ENCODE measurements at places on chromosomes 3 and 15.

DNA sequence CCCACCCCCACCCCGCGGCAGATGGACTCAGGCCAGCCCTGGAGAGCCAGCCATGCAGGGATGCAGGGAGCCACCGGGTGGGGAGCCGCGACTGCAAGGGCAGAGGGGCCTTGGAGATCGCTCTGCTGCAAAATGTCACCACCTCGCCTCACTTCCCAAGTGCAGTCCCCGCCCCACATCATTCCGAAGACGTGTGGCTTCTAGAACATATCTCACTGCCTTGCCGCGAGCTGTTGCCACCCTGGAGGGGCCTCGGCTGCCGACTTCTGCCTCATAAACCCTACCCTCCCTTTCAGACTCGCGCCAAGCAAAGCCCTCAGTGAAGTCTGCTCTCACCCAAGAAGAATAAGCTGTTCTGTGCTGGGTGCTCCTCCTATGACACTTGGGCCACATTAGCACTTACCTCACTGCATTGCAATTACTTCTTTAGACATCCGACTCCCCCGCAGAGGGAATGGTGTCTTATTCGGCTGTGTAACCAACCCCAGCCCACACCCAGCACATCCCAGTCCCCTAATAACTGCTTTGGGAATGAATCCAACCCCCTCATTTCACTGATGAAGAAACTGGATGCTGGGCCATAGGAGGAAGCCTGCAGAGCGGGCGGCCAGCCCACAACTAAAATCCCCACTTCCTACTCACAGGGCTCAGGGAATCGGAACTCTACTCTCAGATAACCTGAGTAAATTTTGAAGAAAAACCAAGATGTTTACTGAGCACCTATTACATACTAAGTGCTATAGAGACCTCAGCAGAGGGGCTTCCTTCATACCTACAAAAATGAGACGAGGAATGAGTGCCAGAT, 8.6 kb downstream of the TLE3 start:
- DNase-seq, result no peak

GRCh38 chr15:95626501-95627361, 703.8 kb upstream of the NR2F2 start:
- DNase-seq, result no peak

DNA sequence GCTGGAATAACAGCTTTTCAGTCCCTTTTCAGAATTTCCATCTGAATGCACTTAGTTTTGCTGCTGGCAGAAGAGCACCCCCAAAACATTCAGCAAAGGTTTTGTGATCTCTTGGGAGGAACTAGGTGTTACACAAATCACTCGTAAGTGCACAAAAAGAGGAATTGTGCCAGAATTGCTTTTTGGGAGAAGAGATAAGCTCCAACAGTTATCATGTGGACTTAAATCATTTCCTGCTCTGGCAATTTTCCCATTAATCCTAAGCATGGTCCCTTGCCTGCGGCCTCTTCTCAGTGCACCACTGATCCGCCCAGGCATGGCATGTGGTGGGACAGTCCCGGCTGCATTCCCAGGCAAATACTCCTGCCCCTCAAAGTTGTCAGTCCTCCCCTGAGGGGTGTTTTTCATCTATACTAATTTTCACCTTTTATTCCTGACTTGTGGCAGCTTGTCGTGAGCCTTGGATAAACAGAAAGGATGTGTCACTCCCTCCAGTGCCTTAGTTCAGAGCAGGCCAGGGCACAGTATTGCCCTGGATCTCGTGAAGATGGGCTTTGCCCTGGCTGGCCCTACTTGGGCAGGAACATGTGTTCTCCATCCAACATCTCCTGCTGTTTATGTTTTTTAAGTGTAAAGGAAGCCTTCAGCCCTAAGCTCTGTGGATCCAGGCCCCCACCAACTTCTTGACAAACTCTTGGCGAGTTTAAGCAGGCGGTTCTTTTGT, 44.6 kb upstream of the VILL start:
- peak; percentile 88 for DNase-seq

GRCh38 chr3:129020691-129021090, 19.6 kb downstream of the EFCC1 start:
- DNase-seq, result no peak

DNA sequence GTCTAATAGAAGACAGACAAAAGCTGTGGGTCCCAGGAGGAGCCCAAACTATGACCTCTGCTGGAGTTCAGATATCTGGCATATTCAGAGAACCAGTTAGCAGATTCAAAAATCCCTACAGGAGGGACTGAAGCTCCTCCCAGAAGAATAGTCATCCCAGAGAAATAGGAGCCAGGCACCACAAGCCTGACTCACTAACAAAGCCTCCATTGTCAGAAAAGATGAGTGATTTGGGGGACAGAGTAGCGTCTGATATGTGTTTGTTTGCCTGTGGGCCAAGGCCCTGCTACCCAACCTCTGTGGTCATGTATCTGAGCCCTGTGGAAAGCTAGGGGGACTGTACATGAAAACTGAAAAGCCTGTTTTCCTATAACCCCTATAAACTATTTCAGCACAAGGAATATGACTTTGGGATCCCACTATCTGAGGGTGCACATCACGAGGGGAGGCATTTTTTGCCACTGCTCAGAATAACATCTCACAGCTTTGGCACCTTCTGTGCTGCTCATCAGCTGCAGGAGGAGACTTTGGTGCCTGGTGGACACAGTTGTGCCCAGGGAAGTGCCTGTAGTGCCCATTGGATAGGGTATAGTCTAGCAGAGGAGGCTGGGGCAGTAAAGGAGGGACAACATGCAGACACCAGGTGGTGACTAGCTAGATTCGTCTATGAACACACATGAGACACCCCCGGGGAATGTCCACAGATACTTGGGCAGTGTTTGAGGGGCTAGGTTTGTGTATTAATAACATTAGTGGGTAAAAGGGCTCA, 9.7 kb upstream of the LARP6 start:
- peak; percentile 70 for DNase-seq

- DNase-seq, result no peak
These were observed 296.9 kb upstream of the CHRNA7 start for GRCh38 chr15:31733424-31733823.

DNA sequence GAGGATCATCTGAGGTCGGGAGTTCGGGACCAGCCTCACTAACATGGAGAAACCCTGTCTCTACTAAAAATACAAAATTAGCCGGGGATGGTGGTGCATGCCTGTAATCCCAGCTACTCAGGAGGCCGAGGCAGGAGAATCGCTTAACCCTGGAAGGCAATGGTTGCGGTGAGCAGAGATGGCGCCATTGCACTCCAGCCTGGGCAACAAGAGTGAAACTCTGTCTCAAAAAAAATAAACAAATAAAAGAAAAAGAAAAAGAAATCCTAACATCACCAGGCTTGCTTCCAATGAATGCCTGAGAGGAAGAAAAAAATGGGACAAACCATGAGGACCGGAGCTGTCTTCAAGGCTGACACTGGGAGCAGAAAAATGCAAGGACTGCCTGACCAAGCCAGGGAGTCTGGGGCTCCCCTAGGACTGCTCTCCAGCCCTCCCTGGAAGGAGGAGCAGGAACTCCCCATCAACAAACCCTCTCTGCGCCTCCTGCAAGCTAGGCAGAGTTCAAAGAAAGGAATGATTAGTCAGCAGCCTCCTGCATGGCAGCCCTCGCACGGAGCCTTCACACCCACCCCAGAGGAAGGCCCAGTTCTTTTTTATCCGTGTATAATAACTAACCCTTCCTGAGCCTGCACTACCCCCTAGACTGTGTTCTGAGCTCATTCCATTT, 55.4 kb downstream of the NUP210 start:
- no peak for DNase-seq

Measured in epithelial cell of prostate (primary cell).